Fibroblast of the conjunctiva (primary cell): ENCODE measurements at places on chromosomes 1 and 21.
A peak's percentile ranks its signal among the peaks of the same experiment; 100 is the strongest.

DNA sequence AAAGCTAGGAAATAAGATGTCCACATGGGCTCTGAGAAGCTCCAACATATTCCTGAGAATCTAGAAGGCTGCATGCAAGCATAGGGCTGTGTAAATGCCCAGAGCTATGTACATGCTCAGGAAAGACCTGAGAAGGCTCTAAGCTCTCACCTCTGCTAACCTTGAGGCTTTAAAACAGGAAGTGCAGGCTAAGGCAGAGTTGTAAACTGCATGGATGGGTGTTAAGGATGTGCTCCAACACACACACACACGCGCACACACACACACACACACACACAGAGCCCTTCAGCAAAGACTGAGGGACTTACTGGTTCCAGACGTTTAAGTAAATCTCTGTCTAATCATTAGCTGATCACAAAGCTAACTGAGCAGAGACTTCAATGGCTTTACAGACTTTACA lies 162.9 kb downstream of the TRABD2B start:
- DNase-seq = no peak

DNA sequence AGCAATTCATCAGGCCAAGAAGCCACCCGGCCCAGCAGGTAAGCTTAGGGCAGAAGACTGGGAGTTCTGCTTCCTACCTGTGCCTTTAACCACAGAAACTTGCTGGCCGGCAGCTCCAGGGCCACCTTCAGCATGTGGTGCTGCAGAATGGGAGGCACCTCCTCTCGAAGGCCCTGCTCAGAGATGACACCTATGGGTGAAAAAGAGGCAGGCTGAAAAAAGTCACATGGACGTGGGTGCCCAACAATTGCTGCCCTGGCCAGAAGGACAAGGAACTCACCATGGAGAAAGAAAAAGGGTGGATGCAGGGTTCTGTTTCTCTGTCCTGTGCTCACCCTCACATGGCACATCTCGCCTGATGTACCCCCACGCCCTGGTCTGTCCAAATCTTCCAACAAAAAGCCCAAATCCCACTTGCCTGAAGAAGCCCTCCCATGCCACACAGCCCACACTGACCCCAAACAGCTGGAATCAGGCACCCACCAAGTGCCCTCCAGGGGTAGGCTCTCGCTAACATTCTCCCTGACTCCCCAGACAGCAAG lies 33.0 kb downstream of the URB1 start:
- DNase-seq = no peak

DNA sequence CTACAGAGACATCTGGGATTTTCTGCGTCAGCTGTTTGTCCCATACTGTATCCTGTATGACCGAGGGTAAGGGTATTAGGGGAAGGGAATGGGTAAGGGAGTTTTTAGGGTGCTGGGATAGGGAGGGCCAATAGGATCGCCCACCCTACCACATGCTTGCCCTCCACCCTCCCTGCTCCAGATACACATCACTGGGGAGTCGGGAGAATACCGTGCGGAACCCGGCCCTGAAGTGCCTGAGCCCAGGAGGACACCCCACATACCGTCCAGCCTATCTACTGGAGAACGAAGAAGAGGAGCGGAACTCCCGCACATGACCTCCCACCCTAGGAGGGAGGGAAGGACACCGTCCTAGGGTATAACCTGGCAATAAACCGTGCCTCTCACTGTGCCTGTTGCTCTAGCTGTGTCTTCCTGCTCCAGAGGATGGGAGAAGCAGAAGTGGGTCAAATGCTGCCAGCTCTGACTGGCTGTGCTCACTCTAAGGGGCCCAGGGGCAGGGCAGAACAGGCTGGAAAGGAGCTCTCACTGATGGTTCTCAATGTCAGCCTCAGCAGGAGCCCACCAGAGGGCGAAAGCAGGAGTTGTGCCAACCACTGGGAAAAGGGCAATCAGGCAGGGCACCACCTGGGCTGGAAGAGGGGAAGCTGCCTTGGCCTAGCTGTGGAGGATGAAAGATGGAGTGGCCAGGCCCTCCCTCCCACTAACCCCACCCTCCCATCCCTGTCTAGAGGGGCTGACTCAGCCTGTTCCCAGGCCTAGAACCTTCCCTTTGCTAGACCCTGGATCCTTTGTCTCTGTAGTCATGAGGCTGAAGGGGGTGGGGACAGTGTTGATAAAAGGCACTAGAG lies 440 bp upstream of the LENEP start:
- no peak for DNase-seq

DNA sequence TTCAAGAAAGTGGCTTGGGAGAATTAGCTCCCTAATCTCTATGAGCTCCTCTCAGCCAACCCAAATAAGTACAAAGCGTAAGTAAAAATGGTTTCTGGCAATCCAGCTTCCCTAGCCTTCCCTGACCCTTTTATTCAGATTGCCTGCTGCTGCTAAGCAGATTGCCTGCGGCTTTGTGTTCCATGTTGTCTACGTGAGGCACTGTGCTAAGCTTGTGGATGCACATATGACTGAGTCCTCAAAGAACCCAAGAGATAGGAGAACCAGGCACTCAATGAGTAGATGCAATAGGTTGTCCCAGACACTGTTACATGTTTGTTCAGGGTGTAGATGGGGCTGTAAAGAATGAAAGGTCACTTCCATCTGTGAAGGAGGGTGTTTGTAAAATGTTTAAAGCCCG lies 6.3 kb upstream of the OSBPL9 start:
- DNase-seq = no peak

DNA sequence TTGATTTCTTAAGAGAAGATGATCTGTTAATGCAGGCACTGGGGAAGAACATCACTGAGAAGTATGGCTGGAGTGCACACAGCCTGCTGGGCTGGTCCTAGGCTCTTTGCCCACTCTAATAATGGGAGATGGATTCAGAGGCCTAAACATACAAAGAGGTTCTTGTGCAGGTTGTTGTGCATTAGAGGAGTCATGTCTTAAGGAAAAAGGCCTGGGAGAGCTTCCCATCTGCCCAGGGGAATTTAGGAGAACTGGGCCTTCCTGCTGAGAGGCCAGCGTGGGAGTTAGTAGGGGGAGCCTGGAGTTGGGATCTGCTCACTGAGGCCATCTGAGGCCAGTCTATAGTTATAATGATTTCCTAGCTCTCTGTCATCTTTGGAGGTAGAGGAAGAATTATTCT lies 126.7 kb downstream of the TLR5 start:
- DNase-seq = no peak

- no peak for DNase-seq
These were observed 3.7 kb downstream of the ST3GAL3 start for GRCh38 chr1:43711049-43711448.

- DNase-seq = no peak
These were observed 14.4 kb downstream of the SLC41A1 start for GRCh38 chr1:205798577-205798976.

DNA sequence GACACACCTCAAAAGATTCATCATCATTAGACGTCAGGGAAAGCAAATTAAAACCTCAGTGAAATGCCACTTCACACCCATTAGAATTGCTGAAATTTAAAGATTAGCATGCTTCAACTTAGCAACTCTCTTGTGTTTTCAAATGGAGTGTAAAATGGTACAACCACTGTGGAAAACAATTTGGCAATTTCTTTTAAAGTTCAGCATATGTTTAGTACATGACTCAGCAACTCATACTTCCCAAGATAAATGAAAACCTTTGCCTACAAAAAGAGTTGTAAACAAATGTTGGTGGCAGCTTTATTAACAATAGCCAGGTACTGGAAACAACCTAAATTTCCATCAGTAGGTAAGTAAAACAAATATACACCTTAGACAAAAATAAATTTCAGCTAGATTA lies 42.7 kb downstream of the ST3GAL3 start:
- no peak for DNase-seq

DNA sequence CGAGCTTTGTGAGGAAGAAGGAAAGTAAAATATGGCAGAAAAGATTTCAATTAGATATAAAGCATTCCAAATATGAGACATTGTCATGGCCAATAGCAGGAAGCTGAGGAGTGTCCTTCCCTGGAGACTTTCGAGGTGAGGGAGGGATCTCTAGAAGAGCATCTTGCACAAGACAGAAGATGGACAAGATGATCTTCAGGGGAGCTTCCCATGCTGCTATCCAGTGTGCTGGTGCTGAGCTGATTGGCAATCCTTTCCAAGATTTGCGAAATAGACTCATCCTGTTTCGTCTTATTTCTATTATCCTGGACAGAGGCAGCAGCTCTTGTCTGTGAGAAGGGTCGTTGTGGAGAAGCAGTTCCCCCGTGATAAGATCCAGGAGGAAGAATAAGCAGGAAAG lies 342.0 kb upstream of the CAMK1G start:
- no peak for DNase-seq

GRCh38 chr1:175133673-175134435 lies 58.7 kb downstream of the KIAA0040 start:
- no peak for DNase-seq

- peak; percentile 92 for DNase-seq
These were observed 359.0 kb upstream of the PTBP2 start for GRCh38 chr1:96362623-96363022.

DNA sequence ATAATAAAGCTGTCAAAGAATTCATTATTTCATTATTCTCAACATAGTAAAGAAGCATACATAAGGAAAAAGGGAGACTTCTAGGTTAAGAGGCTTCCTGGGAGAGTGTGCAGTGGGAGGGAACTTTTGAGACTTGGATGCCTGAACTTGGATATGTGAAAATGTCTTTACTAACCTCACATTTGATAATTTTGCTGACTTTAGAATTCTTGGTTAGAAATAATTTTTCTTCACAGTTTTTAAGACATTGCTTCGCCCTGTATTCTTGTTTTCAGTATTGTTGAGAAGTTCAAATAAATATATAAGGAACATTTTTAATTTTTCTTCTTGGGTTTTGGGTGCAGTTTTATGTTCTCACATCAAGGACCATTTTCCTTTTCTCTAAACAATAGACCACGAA lies 40.0 kb downstream of the GPSM2 start:
- DNase-seq = no peak

DNA sequence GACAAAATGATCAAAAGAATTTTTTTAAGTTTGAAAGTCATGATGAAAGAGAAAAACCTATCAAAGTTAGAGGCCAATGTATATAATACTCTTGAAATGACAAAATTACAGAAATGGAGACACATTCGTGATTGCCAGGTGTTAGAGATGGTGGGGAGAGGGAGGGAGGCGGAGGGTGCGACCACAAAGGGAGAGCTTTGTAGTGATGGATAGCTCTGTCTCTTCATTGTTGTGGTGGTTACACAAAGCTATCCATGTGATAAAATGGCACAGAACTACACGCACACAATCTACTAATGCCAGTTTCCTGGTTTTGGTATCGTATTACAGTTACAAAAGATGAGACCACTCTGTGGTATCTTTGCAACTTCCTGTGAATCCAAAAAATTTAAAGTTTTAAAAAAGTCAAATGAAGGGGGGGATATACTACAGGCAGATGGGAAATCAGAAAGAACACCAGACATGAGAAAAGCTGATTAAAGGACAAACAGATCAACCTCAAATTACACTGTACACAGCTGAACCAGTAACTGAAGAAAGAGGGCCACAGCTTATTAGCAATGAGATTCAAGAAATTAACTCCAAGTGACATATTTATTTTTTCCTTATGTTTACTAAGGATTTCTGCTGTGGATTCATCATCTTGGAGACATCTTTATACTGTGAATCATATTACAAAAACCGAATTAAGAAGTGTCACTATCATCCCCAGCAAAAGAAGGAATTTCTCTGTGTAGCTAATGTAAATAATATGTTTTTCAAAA lies 199.1 kb downstream of the SLC45A1 start:
- DNase-seq = no peak

DNA sequence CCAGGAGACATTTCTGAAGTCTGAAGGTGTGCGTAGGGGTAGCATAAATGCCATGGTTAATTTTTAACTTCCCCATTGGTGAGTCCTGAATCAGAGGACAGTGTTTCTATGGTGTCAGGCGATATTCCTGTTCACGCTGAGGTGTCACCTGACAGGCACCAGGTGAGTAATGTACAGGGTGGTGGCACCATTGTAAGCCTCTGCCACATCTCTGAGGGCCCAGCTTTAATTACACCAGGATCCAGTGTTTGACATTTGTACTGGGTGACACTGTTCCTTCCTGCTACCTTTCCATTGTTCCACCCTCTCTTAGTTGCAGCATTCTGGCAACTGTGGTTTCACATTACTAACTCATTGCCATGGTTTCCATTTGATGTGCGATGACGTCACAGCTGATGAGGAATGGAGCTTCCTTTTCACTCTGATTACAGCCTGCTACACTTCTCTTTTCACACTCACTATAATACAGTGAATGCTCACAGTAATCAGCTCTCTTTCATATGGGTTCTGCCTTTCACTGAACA lies 40.6 kb upstream of the MARK1 start:
- peak; percentile 3 for DNase-seq

DNA sequence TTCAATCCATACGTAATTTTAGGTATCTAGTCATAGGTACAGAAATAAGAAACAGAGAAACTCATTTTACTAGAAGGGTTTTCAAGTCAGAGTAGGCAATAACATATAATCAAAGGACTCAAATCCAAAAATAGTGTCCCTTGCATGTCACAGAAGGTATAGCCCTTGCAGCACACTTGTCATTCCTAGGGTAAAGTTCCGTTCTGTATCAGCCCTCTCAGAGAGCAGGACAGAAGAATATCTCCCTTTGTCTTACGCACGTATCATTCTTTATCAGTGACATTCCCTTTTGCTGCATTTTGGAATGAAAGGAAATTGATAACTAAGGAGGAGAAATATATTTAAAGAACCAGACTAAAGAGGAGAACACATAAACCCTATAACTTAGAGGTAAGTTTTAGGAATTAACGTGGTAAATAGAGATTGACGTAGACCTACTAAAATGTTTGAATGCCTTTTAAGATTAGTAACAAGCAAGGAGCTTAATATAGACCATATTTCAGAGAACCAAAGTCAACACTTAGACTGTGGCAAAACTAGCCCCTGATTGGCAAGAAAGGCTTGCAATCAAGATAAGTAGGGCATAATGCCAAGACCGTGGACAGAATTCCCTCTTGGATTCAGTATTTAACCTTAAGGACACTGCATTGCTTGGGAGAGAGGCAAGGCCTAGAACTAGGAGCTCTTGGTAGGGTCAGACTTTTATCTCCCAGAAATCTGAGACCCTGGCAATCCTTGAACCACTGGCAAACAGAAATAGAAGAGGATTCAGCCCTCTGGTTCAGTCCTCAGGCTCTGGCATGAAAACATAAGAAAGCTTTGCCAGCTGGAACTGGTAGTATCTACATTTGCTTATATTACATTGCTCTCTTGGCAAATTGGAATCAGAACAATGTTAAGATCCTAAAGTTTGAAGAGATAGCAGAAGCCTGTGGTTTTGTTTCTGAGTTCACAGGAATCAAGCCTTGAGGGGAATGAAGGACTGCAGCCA lies 232.1 kb downstream of the ASTN1 start:
- no peak for DNase-seq

GRCh38 chr1:186785503-186785902 lies 43.2 kb upstream of the PLA2G4A start:
- DNase-seq = no peak

- DNase-seq = no peak
These were observed 169.7 kb downstream of the PBX1 start for GRCh38 chr1:164728719-164729118.
